Erythroblast (primary cell): ENCODE measurements at places on chromosomes 16 and 17.

DNA sequence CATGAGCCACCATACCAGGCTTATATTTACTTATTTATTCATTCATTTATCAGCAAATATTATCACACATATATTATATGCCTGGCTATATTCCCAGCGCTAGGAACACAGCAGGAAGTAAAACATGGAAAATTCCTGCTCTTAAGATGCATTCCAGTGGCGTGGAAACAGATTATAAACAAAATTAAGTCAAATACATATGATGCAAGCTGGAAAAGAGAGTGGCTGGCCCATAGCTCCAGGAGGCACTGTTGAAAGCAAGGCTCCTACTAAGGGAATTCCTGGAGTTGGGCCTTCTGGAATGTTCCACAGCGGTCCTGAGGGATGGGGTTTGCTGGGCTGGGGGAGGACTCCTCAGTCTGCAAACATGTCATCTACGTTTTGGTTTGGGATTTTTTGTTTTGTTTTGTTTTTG, 18.4 kb downstream of the ADCY9 start:
- DNase-seq = no peak

DNA sequence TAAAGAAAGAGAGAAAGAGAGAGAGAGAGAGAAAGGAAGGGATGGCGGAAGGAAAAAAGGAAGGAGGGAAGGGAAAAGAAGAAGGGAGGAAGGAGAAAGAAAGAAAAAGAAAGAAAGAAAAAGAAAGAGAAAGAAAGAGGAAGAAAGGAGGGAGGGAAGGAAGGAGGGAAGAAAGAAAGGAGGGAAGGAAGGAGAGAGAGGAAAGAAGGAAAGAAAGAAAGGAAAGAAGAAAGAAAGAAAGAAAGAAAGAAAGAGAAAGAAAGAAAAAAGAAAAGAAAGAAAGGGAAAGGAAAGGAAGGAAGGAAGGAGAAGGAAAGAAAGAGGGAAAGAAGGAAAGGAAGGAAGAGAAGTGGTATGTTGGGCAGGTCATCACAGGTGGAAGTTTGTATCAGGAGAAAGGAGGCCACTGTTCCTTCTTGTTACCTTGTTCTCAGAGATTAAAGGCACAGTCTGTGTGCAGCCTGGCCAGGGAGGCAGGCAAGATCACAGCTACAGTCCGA, 19.3 kb downstream of the SLC35G3 start:
- DNase-seq = no peak

DNA sequence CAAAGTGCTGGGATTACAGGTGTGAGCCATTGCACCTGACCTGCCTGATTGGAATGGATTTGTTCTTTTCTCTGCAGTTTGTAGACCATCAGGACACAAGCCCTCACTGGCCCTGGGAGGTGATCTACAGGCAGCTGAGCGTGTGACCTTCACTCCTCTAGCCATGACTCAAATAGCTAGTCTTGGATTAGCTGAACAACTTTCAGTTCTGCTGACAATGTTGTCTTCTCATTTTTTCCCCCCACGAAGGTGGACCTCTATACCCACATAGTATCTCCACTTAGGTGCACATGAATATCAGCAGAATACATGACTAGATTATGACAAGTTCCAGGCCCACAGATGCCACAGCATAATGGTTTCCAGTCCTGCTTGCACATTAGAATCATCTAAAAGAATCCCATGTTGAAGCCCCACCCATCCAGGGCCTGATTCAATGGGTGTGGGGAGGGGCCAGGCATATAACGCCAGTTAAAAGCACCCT, 36.8 kb downstream of the HS3ST3B1 start:
- DNase-seq = no peak

- DNase-seq = peak; percentile 86
Measured at GRCh38 chr16:14286368-14287230, 215.5 kb downstream of the MRTFB start.

DNA sequence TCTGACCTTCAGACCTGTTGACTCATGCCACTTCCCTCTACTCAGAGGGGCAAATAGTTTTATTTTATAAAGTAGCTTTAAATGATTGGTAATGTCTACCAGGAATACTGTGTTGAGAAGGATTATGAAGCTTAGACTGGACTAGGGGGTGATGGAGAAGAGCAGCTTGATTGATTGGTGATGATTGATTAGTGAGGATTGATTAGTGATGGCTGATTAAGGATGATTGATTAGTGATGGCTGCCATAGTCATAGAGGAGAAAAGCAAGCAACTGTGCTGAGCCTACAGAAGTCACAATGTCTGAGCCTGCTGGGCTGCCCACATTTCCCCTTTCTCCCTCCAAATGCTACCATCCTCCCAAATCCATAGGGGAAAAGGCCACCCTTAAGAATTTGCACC, 206.8 kb upstream of the SALL1 start:
- no peak for DNase-seq

DNA sequence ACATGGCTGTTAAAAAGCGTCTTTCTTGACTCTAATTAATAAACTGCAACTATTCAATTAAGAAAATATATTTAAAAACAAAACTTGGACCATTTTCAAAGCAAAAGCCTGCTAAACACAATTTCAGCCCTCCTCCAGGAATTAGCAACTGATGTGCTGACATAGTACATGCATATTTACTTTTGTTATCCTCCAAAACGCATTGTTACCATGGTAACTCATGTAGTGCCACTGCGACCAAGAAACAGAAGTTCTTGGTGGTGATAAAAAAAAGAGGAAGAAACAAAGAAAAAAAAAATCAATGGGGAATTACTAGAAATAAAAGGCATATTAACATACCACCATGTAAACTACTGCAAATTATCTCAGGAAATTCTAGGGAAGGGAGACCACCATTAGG, 793.4 kb upstream of the CDH8 start:
- DNase-seq = peak; percentile 10

GRCh38 chr16:57126411-57126810, 34.0 kb downstream of the CPNE2 start:
- DNase-seq = no peak

DNA sequence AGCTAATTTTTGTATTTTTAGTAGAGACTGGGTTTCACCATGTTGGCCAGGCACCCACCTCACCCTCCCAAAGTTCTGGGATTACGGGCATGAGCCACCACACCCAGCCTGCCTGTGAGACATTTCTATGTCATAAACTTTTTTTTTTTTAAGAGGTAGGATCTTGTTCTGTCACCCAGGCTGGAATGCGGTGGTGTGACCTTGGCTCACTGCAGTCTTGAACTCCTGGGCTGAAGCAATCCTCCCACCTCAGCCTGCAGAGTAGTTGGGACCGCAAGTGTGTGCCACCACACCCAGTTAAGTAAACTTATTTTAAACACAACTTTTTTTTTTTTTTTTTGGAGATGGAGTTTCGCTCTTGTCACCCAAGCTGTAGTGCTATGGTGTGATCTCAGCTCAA, 47.2 kb downstream of the SCNN1G start:
- DNase-seq = no peak

GRCh38 chr16:80596507-80597207, 55.9 kb downstream of the DYNLRB2 start:
- DNase-seq = no peak

DNA sequence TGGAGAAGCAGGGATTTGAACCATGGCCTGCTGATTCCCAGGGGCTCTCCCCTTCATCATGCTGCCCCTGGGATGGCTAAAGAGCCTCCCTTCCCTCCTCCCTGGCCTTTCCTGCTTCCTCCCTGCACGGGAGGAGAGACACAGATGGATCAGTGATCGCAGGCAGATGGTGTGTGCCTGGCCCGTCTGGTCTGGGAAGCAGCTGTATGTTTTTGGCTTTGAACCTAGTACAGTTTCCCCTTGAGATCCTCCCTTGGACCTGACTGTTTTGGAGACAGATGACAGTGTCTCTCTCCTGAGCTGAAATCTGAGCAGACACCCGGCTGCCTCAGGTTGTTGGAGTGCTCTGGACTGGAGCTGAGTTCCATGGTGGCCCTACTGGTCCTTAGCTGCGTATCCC, 29.0 kb upstream of the ATP2C2 start:
- no peak for DNase-seq

- peak; percentile 19 for DNase-seq
Measured at GRCh38 chr16:14405611-14406537, 224.2 kb downstream of the PARN start.
